ENCODE measurements at places on chromosomes 4 and X.
A peak's percentile ranks its signal among the peaks of the same experiment; 100 is the strongest.

DNA sequence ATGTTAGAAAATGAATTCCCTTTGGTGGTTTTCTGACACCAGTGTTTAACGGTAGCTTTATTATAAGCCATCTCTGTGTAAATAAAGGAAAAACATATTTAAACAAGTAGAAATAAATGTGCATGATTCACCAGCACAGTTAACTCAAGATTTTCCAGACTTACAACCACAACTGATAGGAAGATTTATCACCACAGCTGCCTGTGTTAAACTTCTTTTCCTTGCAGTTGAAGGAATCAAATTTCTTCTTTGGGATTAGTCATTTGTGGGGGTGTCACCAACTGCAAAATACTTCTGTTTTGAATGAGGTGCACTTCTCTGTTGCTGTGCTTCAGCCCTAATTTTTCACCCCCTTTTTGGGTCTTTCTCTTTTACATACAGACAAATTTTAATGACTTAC, 128.1 kb upstream of the STK26 start:
- H3K27ac ChIP-seq, result no peak overlapping the region
- H3K27me3 ChIP-seq, result peaks cover 6% of the 10 kb centered on the region
- no peaks in the 10 kb centered on the region for H3K36me3 ChIP-seq
- no peak for DNase-seq

DNA sequence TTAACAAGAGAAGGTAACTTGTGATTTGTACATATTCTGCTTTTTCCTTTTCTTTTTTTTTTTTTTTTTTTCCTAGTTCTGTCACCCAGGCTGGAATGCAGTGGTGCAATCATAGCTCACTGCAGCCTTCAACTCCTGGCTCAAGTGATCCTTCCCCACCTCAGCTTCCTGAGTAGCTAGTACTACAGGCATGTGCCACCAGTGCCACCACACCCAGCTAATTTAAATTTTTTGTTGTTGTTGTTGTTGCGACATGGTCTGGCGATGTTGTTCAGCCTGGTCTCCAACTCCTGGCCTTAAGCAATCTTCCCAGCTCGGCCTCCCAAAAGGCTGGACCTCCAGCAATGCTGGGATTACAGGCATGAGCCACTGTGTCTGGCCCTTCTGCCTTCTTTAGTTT, 1.5 kb upstream of the TACR3 start:
- peaks cover 5% of the 10 kb centered on the region for H3K4me1 ChIP-seq
- DNase-seq, result no peak
- H3K27me3 ChIP-seq, result peaks cover 19% of the 10 kb centered on the region
- H3K27ac ChIP-seq, result no peak overlapping the region
- peak overlapping the region; percentile 21 for H3K4me3 ChIP-seq
- no peaks in the 10 kb centered on the region for H3K36me3 ChIP-seq

DNA sequence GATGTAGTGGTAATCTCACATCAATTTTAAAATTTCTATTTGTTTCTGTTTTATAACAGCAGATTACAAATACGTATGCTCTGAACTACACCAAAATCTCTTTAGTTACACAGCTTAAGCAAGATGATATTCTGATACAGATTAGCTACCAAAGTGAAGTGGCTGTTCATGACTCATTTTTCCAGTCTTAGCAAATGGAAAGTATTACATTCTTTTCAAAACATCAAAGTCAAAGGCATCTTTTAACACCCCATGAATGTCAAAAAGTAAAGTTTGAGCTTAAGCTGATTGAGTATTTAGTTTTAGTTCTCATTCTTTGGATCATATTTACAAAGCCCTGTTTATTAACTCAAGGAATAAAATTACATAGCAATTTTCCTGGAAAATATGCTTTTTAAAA, 6.6 kb upstream of the HPGDS start:
- H3K36me3 ChIP-seq, result no peaks in the 10 kb centered on the region
- H3K4me1 ChIP-seq, result peaks cover 7% of the 10 kb centered on the region
- no peak for DNase-seq
- no peak overlapping the region for H3K27ac ChIP-seq
- no peaks in the 10 kb centered on the region for H3K27me3 ChIP-seq

- peaks cover 21% of the 10 kb centered on the region for H3K27me3 ChIP-seq
- H3K4me1 ChIP-seq, result no peaks in the 10 kb centered on the region
- H3K36me3 ChIP-seq, result no peaks in the 10 kb centered on the region
- no peak overlapping the region for H3K4me3 ChIP-seq
- no peak for DNase-seq
- H3K27ac ChIP-seq, result no peak overlapping the region
Measured at GRCh38 chr4:81369886-81370285, 101.8 kb downstream of the RASGEF1B start.

- no peak overlapping the region for H3K4me3 ChIP-seq
- no peaks in the 10 kb centered on the region for H3K27me3 ChIP-seq
- H3K36me3 ChIP-seq, result peaks cover 3% of the 10 kb centered on the region
- no peak for DNase-seq
- H3K27ac ChIP-seq, result no peak overlapping the region
Measured at GRCh38 chr4:150769845-150770244, 187.9 kb downstream of the MAB21L2 start.

DNA sequence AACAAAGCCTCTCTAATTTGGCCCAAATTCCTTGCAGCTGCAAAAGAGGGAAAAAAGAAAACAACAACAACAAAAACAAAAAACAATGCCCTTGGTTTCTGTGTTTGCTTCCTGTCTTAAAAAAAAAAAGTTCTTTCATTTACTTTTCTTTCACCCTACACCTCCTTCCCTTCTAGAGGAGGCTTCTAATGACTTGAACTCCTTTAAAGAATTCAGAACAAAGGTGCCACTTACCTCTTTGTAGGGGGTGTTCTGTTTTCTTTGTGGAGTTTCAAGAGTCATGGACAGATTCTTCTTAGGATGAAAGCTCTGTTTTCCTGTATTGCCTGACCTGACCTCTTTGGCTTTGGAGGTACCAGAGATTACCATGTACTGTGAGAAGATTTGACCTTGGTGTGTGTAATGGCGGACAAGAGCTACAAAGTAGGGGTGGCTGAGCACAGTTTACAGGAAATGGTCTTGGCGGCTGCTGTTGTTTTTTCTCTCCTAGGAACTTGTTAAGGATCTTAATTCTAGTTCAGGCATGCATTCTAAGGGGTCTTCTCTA, 72.4 kb upstream of the S100G start:
- no peaks in the 10 kb centered on the region for H3K27me3 ChIP-seq
- no peak for DNase-seq
- no peak overlapping the region for H3K4me3 ChIP-seq
- H3K36me3 ChIP-seq, result peaks cover 32% of the 10 kb centered on the region

GRCh38 chr4:103123114-103123513, 23.5 kb upstream of the BDH2 start:
- no peak overlapping the region for H3K4me3 ChIP-seq
- H3K27ac ChIP-seq, result no peak overlapping the region
- H3K4me1 ChIP-seq, result no peaks in the 10 kb centered on the region
- H3K36me3 ChIP-seq, result peaks cover 36% of the 10 kb centered on the region
- no peaks in the 10 kb centered on the region for H3K27me3 ChIP-seq

DNA sequence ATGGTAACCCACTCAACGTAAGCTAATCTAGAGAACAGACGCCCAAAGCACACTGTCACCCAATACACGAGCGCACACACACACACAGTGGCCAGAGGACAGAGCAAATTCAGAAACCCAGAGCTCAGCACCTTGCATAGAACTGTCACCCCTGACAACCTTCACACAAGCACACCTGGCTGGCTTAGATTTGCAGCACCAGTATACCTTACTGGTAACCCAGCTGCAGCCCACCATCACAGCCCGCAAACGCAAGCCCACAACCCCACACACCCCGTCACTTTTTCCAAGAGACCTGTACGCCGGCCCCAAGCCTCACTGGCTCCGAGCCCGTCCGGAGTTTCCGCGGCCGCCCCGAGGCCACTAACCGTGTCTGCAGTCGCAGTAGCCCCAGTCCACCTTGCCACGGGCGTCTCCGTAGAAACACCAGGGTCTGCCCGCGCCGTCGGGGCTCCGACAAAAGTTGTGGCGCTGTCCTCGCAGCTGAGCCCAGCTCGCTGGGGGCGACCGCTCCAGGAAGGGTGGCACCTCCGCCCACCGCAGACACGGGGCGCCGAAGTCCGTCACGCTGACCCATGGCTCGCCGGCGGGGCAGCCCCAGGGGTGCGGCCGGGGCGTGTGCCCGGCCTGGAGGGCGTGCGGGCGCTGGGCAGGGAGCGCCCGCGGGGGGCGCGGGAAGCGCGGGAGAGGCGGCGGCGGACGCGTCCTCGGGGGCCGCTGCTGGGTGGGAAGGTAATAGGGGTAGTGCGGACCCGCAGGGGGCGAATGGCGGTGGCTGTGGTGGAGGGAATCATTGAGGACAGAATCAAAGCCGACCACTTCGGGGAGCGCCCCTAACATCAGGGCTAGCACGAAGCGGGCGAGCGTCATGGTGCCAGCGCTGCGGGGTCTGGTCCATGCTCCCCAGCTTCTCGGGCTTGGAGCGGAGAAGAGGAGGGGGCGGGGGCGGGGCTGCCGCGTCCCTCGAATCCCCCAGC, 664 bp downstream of the PRSS12 start:
- H3K27ac ChIP-seq, result no peak overlapping the region
- peak overlapping the region; percentile 88 for H3K4me3 ChIP-seq
- peak; percentile 24 for DNase-seq
- peaks cover 74% of the 10 kb centered on the region for H3K27me3 ChIP-seq
- H3K4me1 ChIP-seq, result peaks cover 14% of the 10 kb centered on the region
- no peaks in the 10 kb centered on the region for H3K36me3 ChIP-seq

GRCh38 chr4:125398263-125399002, 83.7 kb downstream of the FAT4 start:
- H3K27ac ChIP-seq, result no peak overlapping the region
- no peaks in the 10 kb centered on the region for H3K36me3 ChIP-seq
- no peak for DNase-seq
- no peak overlapping the region for H3K4me3 ChIP-seq

- H3K4me3 ChIP-seq, result no peak overlapping the region
- no peaks in the 10 kb centered on the region for H3K27me3 ChIP-seq
- H3K4me1 ChIP-seq, result no peaks in the 10 kb centered on the region
- H3K27ac ChIP-seq, result no peak overlapping the region
Measured at GRCh38 chr4:2699534-2699933, 56.6 kb downstream of the TNIP2 start.

GRCh38 chrX:118548841-118549240, 53.2 kb downstream of the DOCK11 start:
- H3K27me3 ChIP-seq, result no peaks in the 10 kb centered on the region
- H3K36me3 ChIP-seq, result peaks cover 3% of the 10 kb centered on the region
- H3K4me3 ChIP-seq, result no peak overlapping the region
- H3K4me1 ChIP-seq, result no peaks in the 10 kb centered on the region
- H3K27ac ChIP-seq, result no peak overlapping the region

DNA sequence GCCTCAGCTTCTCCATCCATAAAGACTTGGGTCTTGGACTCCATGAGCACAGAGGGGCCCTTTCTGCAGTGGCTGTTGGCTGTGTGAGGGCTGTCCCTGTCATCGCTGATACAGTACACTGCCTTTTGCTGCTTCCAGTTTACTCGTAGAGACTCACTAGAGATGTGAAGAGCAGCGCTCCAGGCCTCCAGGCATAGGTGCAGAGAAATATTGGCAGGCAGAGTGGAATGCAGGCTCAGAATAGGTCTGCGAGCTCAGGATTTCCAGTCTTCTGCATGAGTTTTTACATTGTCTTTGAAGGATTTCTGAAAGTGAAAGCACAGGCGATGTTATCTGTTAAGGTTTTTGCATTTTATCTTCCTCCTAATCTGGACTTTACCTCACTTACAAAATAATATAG, 97.4 kb downstream of the AASDH start:
- H3K4me3 ChIP-seq, result no peak overlapping the region
- no peaks in the 10 kb centered on the region for H3K27me3 ChIP-seq
- peaks cover 3% of the 10 kb centered on the region for H3K4me1 ChIP-seq
- DNase-seq, result no peak
- peaks cover 18% of the 10 kb centered on the region for H3K36me3 ChIP-seq

DNA sequence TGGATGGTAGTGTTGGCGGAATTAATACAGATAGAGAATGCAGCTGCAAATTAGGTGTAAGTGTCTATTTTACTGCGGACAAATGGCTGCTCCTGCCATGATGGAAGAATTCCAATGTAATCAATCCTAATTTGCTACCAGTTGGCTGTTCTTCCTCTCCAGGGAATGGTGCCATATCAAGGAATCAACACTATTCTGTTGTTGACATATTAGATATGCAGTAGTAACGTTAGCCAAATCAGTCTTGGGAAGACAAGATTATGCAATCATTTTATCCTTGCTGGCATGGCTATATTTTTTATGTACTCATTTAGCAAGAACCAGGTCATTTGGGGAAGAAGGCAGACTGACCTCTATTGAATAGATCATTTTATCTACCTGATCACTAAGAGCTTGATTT, 271.2 kb upstream of the AGA start:
- H3K4me3 ChIP-seq, result no peak overlapping the region
- no peak overlapping the region for H3K27ac ChIP-seq
- no peaks in the 10 kb centered on the region for H3K36me3 ChIP-seq
- no peaks in the 10 kb centered on the region for H3K4me1 ChIP-seq
- no peaks in the 10 kb centered on the region for H3K27me3 ChIP-seq
- DNase-seq, result no peak

DNA sequence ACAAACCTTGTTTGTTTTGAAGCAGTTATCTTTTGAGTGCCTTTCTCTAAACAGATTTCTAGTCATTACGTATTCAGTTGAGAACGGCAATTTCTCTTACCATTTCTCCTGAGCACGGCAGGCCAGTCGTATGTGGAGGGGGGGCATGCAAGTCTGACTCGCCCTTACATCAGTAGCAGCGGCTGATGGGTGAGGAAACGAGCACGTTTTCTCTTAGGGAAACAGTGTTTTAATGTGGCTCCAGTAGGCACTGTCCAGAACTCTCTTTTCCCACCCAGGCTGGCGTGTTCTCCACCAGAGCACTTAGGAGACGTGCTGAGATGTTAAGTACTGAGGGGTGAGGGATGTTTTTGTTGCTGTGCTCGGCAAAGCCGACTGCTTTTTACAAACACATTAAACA, 240.5 kb downstream of the STIM2 start:
- H3K27ac ChIP-seq, result no peak overlapping the region
- H3K36me3 ChIP-seq, result no peaks in the 10 kb centered on the region
- no peaks in the 10 kb centered on the region for H3K27me3 ChIP-seq
- H3K4me3 ChIP-seq, result no peak overlapping the region
- peaks cover 10% of the 10 kb centered on the region for H3K4me1 ChIP-seq

DNA sequence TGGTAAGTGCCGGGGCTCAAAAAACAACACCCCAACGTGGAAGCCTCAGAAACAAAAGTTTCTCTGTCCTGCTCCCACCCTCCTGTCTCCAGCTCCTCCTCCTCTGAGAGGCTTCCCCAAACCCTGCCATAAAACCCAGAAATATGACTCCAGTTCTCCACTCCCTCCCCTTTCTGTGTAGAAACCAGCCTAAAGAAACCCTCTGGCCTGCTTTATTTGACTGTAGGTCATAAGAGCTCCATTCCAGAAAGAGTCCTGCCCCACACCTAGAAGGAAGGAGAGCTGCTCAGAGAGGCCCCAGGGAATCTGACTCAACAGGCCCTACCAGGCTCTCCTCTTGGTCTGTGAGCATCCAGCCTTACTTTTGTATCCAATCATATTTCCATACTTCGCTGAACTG, 872 bp upstream of the S100P start:
- H3K36me3 ChIP-seq, result no peaks in the 10 kb centered on the region
- peak overlapping the region; percentile 15 for H3K27ac ChIP-seq
- peak overlapping the region; percentile 14 for H3K4me3 ChIP-seq
- no peaks in the 10 kb centered on the region for H3K27me3 ChIP-seq

GRCh38 chr4:86358257-86358656, 1.6 kb downstream of the MAPK10 start:
- H3K4me1 ChIP-seq, result peaks cover 57% of the 10 kb centered on the region
- no peaks in the 10 kb centered on the region for H3K27me3 ChIP-seq
- H3K36me3 ChIP-seq, result peaks cover under 1% of the 10 kb centered on the region
- H3K27ac ChIP-seq, result peak overlapping the region; percentile 76
- no peak for DNase-seq

GRCh38 chr4:120664851-120665250, 257.7 kb downstream of the PRDM5 start:
- H3K27me3 ChIP-seq, result no peaks in the 10 kb centered on the region
- peaks cover 2% of the 10 kb centered on the region for H3K4me1 ChIP-seq
- no peak overlapping the region for H3K4me3 ChIP-seq
- no peaks in the 10 kb centered on the region for H3K36me3 ChIP-seq
- H3K27ac ChIP-seq, result no peak overlapping the region
